ENCODE measurements at places on chromosomes 7 and 10.

- DNase-seq = no peak
Observed at GRCh38 chr7:26141077-26141476, 10.9 kb upstream of the NFE2L3 start.

- no peak for DNase-seq
Observed at GRCh38 chr10:31974434-31975124, 45.9 kb upstream of the ARHGAP12 start.

DNA sequence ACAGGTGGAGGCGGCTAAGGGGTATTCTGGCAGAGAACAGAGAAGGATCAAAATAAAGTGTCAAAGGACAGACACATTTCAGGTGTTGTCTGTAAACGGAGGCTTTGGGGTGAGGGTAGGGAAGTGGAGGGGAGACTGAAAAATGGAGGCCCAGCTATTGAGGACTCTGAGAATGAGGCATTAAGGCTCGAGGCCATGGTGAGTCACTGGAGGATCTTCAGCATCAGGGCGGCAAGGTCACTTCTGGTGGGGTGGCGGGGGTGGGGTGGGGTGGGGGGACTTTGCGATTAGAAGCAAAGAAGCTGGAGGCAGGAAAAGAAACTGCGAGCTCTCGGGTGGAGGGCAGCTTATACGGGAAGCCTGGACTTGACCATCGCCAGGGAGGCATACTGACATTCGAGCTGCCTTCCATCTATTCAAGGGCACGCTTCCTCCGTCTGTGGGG, 58.4 kb upstream of the PCGF5 start:
- DNase-seq = no peak

DNA sequence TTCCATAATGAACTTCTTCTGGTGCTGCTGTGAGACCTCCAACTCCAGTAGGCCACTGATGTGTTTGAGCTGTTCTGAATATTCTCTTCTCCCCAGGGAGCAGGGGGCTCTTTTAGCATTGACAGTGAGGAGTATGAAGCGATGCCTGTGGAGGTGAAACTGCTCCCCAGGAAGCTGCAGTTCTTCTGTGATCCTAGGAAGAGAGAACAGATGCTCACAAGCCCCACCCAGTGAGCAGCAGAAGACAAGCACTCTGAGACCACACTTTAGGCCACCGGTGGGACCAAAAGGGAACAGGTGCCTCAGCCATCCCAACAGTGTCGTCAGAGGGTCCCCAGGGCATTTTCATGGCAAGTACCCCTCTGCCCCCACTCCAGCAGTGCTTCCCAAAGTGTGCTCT, 49.3 kb downstream of the DENND11 start:
- DNase-seq = no peak
